ENCODE measurements at places on chromosomes 7 and 10.
A peak's percentile ranks its signal among the peaks of the same experiment; 100 is the strongest.

DNA sequence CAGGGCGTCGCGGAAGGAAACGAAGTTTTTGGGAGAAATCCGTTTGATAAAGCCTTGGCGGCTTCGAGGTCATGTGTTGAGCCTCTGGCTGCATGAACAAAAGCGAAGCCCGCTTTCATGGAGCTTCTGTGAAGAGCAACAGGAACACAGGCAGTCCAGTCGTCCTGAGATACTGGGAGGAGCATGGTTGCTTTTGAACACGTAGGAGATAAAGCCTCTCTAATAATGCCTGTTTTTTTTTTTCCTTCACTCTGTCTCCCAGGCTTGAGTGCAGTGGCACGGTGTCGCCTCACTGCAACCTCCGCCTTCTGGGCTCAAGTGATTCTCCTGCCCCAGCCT is 473 bp upstream of the ZNF32 start:
- ATAC-seq: no peak
- peaks cover 7% of the 10 kb centered on the region for H3K36me3 ChIP-seq
- H3K27ac ChIP-seq: peak overlapping the region; percentile 82
- peaks cover 9% of the 10 kb centered on the region for H3K27me3 ChIP-seq
- H3K4me3 ChIP-seq: peak overlapping the region; percentile 57
- no peaks in the 10 kb centered on the region for H3K4me1 ChIP-seq

DNA sequence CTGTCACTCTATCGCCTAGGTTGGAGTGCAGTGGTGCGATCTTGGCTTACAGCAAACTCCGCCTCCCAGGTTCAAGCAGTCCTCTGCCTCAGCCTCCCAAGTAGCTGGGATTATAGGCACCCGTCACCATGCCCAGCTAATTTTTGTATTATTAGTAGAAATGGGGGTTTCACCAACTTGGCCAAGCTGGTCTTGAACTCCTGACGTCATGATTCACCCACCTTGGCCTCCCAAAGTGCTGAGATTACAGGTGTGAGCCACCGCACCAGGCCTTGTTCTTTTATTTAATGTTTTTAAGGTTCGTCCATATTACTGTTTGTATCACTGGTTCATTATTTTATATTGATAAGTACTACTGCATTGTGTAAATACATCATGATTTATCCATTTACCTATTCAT is 10.2 kb upstream of the ITGA8 start:
- no peaks in the 10 kb centered on the region for H3K36me3 ChIP-seq
- H3K27me3 ChIP-seq: no peaks in the 10 kb centered on the region
- H3K27ac ChIP-seq: no peak overlapping the region
- peaks cover 28% of the 10 kb centered on the region for H3K4me1 ChIP-seq
- ATAC-seq: no peak

DNA sequence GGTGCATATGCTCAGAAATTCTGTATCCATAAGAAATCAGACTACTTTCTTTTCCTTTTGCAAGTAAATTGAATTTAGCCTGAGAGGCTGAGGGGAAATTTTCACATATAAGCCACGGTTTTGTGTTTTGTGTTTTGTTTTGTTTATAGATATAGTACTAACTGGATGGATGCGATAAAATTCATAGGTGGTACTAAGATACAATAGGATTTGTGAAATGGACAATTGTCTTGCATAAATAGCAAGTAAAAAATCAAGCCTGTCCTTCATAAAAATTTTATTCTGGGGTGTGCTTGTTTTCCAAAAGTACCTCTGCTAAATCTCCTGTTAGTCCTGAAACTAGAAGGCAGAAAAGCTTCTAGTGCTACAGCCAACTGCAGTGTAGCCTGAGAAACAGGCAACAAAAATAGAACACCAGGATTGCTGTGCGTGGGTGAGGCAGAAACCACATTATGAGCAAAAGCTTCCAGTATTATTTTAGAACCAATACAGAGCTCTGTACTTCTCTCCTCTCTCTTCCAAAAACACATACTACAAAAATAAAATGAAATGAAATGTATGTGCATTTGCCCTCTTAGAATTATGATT is 634 bp upstream of the HDAC9 start:
- H3K4me1 ChIP-seq: peaks cover 7% of the 10 kb centered on the region
- ATAC-seq: no peak
- peak overlapping the region; percentile 45 for H3K4me3 ChIP-seq
- peak overlapping the region; percentile 33 for H3K27ac ChIP-seq

GRCh38 chr10:60816628-60817397 is 38.5 kb downstream of the CDK1 start:
- no peaks in the 10 kb centered on the region for H3K36me3 ChIP-seq
- H3K27ac ChIP-seq: peak overlapping the region; percentile 5
- H3K4me3 ChIP-seq: no peak overlapping the region
- H3K27me3 ChIP-seq: no peaks in the 10 kb centered on the region
- peak; percentile 85 for ATAC-seq

- no peak overlapping the region for H3K27ac ChIP-seq
- no peak overlapping the region for H3K4me3 ChIP-seq
- ATAC-seq: no peak
- H3K27me3 ChIP-seq: no peaks in the 10 kb centered on the region
Observed at GRCh38 chr10:51658000-51658399, 41.4 kb downstream of the CSTF2T start.

- peaks cover 21% of the 10 kb centered on the region for H3K4me1 ChIP-seq
- H3K27me3 ChIP-seq: peaks cover 59% of the 10 kb centered on the region
- no peaks in the 10 kb centered on the region for H3K36me3 ChIP-seq
- no peak for ATAC-seq
Observed at GRCh38 chr10:110170142-110170971, 37.0 kb upstream of the MXI1 start.

- H3K4me1 ChIP-seq: no peaks in the 10 kb centered on the region
- no peaks in the 10 kb centered on the region for H3K27me3 ChIP-seq
- no peak overlapping the region for H3K4me3 ChIP-seq
- H3K36me3 ChIP-seq: peaks cover 3% of the 10 kb centered on the region
- no peak overlapping the region for H3K27ac ChIP-seq
Observed at GRCh38 chr7:1117321-1117928, 29.5 kb downstream of the GPER1 start.

DNA sequence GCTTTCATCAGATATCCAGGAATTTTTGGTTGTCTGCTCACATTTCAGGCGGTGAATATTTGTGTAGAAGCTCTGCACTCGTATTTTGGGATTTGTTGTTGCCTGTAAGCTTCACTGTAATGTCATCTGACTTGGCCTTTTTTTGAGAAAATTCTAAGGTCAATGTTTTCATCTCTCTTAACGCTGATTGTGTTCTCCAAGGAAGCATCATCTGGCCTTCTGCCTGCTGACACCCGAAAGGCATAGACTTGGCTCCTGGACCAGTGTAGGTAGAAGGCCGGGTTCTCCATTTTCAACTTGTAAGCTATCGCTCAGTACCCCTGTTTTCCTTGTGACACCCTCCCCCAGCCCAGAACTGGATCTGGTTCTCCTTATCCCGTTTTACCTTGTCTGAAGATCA is 44.2 kb downstream of the SLC13A1 start:
- no peaks in the 10 kb centered on the region for H3K27me3 ChIP-seq
- no peak overlapping the region for H3K4me3 ChIP-seq
- no peak overlapping the region for H3K27ac ChIP-seq
- no peaks in the 10 kb centered on the region for H3K4me1 ChIP-seq
- no peaks in the 10 kb centered on the region for H3K36me3 ChIP-seq

- H3K4me3 ChIP-seq: no peak overlapping the region
- no peaks in the 10 kb centered on the region for H3K36me3 ChIP-seq
- no peak overlapping the region for H3K27ac ChIP-seq
- no peak for ATAC-seq
- no peaks in the 10 kb centered on the region for H3K27me3 ChIP-seq
Observed at GRCh38 chr7:156402255-156402654, 238.3 kb upstream of the RNF32 start.

DNA sequence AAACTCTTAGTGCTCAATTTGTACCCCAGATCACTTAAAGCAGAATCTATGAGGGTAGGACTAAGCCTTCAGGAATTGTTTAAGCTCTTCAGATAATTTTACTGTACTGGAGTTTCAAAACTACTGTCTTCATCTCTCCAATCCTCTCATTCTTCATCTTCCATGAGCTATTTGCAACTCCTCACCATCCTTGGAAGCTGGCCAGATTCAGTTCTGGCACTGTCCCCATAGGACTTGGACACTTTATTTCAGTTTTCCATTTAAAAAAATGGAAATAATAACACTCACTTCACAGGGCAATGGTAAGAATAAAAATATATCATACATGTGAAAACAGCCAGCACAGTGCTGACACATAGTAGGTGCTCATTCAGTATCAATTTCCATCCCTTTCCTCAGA is 74.6 kb downstream of the PPP1R17 start:
- H3K4me3 ChIP-seq: no peak overlapping the region
- H3K27me3 ChIP-seq: no peaks in the 10 kb centered on the region
- no peak for ATAC-seq

DNA sequence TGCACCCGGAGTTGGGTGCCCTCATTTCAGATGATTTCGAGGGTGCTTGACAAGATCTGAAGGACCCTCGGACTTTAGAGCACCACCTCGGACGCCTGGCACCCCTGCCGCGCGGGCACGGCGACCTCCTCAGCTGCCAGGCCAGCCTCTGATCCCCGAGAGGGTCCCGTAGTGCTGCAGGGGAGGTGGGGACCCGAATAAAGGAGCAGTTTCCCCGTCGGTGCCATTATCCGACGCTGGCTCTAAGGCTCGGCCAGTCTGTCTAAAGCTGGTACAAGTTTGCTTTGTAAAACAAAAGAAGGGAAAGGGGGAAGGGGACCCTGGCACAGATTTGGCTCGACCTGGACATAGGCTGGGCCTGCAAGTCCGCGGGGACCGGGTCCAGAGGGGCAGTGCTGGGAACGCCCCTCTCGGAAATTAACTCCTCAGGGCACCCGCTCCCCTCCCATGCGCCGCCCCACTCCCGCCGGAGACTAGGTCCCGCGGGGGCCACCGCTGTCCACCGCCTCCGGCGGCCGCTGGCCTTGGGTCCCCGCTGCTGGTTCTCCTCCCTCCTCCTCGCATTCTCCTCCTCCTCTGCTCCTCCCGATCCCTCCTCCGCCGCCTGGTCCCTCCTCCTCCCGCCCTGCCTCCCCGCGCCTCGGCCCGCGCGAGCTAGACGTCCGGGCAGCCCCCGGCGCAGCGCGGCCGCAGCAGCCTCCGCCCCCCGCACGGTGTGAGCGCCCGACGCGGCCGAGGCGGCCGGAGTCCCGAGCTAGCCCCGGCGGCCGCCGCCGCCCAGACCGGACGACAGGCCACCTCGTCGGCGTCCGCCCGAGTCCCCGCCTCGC is at the start of gene EGFR:
TSS of gene EGFR (plus strand) at position 657 of the 830 bp plus-strand sequence. CDS start 261 bp downstream, outside the sequence.
- H3K4me3 ChIP-seq: peak within 1 kb of the TSS; percentile 75
- peak; percentile 86 for ATAC-seq
- peaks cover 11% of the 10 kb centered on the region for H3K4me1 ChIP-seq
- peak within 1 kb of the TSS; percentile 95 for H3K27ac ChIP-seq

DNA sequence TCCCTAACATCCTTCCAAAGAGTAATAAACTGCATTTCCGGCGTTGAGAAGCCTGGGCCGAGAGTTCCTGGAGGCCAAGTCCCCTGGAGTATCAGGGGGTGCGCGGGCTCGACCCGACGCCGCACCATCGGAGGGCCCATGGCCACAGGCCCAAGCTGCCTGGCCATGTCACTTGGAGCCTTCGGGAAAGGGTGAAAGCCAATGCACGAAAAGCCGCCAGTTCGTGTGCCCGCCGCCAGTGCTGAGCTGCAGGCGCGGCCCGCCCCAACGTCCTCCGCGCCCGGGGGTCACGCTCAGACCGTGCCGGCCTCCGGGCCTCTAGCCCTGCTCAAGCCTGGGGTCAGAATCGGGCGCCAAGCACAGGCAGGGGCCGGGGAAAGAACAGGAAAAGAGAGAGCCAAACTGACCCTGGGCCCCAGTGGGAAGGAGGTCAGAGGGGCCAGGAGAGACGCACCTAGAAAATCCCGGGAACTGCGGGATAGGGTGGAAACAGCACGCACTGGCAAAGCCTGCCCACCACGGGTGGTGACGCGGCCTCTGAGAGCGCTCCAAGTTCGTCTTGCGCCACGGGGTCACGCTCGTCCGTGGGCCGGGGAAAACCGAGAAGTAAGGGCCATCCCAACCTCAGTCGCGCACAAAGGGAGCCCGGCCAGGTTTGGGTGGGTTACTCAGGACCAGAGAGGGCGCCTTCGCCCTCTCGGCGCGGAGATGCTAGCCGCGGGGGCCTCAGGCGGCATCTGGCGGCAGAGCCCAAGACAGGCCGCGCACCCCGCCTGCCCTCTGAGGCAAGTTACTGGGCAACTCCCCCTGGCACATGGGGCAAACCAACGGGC is 4.2 kb upstream of the EBF3 start:
- no peaks in the 10 kb centered on the region for H3K36me3 ChIP-seq
- H3K4me1 ChIP-seq: peaks cover 32% of the 10 kb centered on the region
- peaks cover 100% of the 10 kb centered on the region for H3K27me3 ChIP-seq

GRCh38 chr10:43204943-43205671 is 61.8 kb downstream of the RASGEF1A start:
- no peak overlapping the region for H3K27ac ChIP-seq
- peak; percentile 29 for ATAC-seq
- H3K4me1 ChIP-seq: peaks cover 23% of the 10 kb centered on the region
- no peaks in the 10 kb centered on the region for H3K36me3 ChIP-seq
- peaks cover 18% of the 10 kb centered on the region for H3K27me3 ChIP-seq
- no peak overlapping the region for H3K4me3 ChIP-seq

DNA sequence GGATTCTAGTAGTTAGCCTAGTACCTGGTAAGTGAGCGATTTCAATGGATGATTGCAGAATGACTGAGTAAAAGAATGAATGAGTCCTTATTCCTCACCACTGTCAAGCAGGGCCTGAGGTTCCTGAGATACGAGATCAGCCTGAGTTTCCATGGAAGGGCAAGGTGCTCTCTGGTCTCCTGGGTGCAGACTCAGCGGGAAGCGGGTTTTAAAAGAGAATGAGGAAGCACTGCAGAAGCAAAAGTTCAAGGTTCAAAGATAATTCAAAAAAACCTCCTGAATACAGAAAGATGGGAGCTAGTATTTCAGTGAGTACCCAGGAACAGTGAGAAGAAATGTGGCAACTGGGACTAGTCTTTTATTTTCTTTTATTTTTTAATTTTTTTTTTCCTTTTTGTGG is 4.3 kb downstream of the ZNF3 start:
- no peak overlapping the region for H3K27ac ChIP-seq
- H3K36me3 ChIP-seq: peaks cover 80% of the 10 kb centered on the region
- H3K4me3 ChIP-seq: no peak overlapping the region
- ATAC-seq: no peak

DNA sequence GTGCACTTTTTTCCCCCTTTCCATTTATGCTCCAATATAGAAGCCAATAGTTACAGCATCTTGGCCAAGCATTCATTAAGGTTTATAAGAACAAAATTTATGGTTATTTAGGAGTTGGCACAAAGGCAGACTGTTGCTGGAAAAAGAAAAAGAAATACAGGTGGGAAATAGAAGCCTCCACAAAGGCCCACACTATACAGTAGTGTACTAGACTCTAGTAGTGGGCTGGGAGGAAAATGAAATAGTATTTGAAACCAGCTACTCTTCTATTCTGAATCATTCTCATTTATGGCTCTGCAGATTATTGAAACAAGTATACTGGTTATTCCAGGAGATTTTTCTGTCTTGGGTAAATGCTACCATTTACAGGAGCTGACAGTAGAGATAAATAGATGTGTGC is 80.9 kb upstream of the CDK6 start:
- H3K36me3 ChIP-seq: no peaks in the 10 kb centered on the region

GRCh38 chr7:25857376-25858067 is 294.5 kb upstream of the NFE2L3 start:
- H3K27ac ChIP-seq: peak overlapping the region; percentile 94
- H3K4me3 ChIP-seq: peak overlapping the region; percentile 56
- H3K36me3 ChIP-seq: no peaks in the 10 kb centered on the region
- peaks cover 99% of the 10 kb centered on the region for H3K27me3 ChIP-seq
- peaks cover 58% of the 10 kb centered on the region for H3K4me1 ChIP-seq

- no peaks in the 10 kb centered on the region for H3K27me3 ChIP-seq
- H3K36me3 ChIP-seq: no peaks in the 10 kb centered on the region
- no peak for ATAC-seq
- no peak overlapping the region for H3K4me3 ChIP-seq
Observed at GRCh38 chr10:86951184-86951761, 6.1 kb downstream of the MMRN2 start.

- no peak for ATAC-seq
- H3K4me3 ChIP-seq: no peak overlapping the region
- H3K27me3 ChIP-seq: peaks cover 25% of the 10 kb centered on the region
- no peak overlapping the region for H3K27ac ChIP-seq
- H3K36me3 ChIP-seq: no peaks in the 10 kb centered on the region
Observed at GRCh38 chr7:95323410-95324129, 762 bp downstream of the PON1 start.
